Common myeloid progenitor, CD34-positive (primary cell): ENCODE measurements at places on chromosomes 6 and 20.

- DNase-seq = no peak
Observed at GRCh38 chr6:36169023-36170007, 27.2 kb upstream of the BRPF3 start.

DNA sequence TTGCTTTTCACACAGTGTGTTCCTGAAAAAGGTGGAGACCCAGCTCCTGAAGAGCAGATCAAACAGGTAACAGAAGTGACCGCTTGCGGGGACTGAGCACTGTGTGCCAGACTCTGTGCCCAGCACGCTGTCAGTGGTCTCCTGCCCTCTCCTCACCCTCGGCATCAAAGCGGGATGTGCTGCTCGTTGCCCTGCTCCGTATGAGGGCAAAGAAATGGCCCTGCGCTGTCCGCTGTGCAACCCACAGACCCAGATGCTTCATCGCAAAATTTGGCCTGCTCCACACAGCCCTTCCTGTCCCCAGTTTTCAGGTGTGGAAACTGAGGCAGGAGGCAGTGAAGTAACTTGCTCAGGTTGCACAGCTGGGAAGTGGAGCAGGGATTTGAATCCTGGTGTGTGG lies 13.7 kb downstream of the UQCC2 start:
- DNase-seq = no peak

- DNase-seq = no peak
Observed at GRCh38 chr6:157405986-157406385, 25.0 kb downstream of the ZDHHC14 start.

GRCh38 chr6:105495515-105495914 lies 92.6 kb upstream of the PREP start:
- DNase-seq = no peak

GRCh38 chr6:34529665-34530327 lies 26.3 kb downstream of the SPDEF start:
- DNase-seq = no peak

GRCh38 chr6:52992980-52993920 lies 1.8 kb downstream of the GSTA4 start:
- no peak for DNase-seq

DNA sequence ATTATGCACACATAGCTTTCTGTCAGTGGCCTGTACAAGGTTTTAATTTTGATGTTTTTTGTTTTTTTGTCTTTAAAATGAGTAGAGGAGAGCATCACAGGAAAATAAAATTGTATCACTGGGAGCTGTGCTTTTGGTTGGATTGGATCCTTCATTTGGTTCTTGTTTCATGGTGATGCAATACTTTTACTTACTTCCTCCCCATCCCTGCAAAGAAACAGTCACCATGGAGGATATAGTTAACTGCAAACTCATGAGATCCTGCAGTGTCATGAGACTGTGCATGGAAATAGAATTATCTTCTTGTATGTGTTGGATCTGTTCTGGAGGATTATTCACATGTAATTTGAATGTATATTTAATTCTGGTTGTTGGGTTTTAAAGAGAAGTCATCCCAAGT lies 122.3 kb downstream of the JARID2 start:
- no peak for DNase-seq

GRCh38 chr20:48774696-48775095 lies 53.1 kb downstream of the PREX1 start:
- no peak for DNase-seq

GRCh38 chr20:48689388-48689787 lies 138.4 kb downstream of the PREX1 start:
- DNase-seq = no peak

- no peak for DNase-seq
Observed at GRCh38 chr20:48266571-48266970, 481.3 kb upstream of the SULF2 start.

GRCh38 chr6:139990026-139990686 lies 615.7 kb upstream of the CITED2 start:
- no peak for DNase-seq

- DNase-seq = no peak
Observed at GRCh38 chr6:135594000-135594399, 96.5 kb upstream of the AHI1 start.

DNA sequence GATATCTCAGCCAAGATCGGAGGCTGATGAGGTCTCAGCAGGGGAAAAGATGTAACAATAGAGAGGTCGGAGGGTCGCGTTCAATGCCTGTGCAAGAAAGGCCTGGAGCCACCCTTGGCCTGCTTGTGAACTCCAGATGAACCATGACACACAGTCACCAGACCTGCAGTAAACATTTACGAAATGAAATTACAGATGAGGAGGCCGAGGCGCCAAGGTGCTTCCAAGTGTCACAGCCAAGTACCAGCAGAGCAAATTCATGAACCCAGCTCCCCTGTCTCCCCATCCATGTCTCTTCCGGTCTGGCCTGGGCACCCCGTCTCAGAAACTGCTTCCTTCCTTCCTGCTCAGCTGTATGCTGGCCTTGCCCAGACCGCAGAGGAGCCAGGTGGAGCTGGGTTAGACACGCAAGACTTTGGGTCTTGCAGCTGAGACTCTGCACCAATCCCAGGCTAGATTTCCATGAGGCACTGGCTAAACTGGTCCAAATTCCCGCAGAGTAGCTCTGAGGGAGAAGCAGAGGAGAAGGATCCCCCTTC lies 48.1 kb downstream of the CHMP4B start:
- peak; percentile 50 for DNase-seq

DNA sequence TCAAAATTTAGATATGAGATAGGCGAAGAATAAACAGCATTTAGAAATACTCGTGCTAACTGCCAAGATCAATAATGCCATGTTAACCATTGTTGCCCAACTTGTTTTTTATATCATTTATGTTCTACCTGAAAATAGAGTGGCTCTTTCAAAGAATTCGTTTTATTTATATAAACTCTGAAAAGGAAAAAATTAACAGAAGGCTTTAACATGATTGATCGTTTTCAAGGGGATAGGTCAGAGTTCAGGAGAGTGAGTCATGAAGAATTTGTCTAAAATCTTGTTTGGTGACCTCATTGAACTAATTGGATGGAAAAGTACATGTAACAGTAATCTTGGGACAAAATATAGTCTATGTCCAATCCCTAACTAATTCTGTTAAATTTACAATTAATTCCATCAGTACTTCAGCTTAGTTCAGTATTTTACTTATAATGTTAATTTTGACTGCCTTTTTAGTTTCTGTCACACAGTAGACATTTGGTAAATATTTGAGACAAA lies 11.1 kb upstream of the ELOVL2 start:
- DNase-seq = no peak

- no peak for DNase-seq
Observed at GRCh38 chr20:51796340-51796739, 6.0 kb downstream of the SALL4 start.

GRCh38 chr6:129475477-129476247 lies 234.3 kb downstream of the ARHGAP18 start:
- DNase-seq = no peak

DNA sequence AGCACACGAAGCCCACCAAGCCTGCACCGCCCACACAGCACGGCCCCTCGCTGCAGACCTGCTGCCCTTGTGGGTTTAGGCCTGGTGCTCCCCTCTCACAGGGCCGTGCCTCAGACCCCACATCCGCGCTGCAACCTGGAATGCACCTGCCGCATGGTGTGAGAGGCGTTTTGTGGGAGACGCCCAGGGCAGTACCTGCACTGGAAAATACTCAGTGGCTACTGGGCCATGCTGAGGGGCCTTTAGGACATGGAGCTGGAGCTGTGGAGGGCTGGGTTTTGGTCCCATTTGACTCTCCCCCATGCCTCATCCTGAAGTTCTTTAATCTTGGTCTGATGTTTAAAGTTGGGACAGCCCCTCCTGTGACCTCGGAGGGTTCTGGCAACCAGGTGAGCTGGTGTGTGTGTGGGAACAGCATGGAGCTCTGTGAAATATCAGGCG lies 116.3 kb downstream of the ERMARD start:
- no peak for DNase-seq

GRCh38 chr6:116386581-116387299 lies 16.0 kb downstream of the DSE start:
- peak; percentile 46 for DNase-seq

DNA sequence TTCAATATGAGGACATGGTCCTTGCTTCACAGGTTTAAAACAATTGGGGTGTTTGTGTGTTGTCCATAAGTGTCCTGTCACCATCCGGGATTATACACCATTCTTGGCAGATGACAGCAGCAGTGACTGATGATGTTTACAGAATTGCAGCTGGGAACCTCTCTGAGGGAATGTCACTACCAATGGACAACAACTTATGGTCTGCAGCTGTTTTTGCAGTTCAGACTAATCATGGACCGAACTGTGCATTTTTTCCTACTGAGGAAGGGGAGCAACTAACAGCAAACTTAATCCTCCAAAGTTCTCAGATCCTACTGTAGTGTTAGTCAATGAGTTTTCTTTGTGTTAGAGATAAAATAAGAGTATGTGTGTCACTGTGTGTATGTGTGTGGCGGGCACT lies 26.0 kb downstream of the FAM229B start:
- DNase-seq = no peak

GRCh38 chr6:30844118-30844535 lies 40.2 kb upstream of the DDR1 start:
- DNase-seq = no peak

DNA sequence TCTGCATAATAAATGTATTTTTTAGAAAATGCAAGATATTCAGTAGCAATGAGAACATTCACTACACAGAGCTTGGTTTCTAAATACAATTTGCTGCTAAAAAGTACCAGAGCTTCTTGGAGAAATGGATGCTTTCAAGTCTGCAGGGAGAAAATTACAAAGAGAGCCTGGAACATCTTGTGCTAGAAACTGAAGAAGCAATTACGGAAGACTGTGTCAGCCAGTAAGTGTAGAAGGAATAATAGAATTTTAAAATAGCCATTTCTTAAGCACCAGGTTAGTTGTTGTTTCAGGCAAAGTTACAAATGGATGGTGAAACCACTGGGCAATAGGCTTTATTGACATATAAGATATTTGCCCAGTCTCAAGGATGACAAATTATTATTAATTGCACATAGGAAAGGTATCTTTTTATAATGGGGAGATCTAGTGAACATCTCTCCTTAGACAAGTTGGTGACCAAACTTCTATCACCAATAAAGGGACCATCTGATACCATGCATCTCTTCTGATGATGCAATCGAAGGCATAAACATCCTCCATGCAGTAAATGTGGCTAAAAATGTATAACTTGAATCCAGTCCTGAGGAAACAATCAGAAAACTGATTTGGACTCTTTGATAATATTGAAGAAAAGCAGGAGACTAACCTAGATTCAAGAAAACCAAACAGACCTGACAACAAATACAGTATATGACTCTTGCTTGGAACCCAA lies 81.7 kb downstream of the ARHGAP18 start:
- no peak for DNase-seq

DNA sequence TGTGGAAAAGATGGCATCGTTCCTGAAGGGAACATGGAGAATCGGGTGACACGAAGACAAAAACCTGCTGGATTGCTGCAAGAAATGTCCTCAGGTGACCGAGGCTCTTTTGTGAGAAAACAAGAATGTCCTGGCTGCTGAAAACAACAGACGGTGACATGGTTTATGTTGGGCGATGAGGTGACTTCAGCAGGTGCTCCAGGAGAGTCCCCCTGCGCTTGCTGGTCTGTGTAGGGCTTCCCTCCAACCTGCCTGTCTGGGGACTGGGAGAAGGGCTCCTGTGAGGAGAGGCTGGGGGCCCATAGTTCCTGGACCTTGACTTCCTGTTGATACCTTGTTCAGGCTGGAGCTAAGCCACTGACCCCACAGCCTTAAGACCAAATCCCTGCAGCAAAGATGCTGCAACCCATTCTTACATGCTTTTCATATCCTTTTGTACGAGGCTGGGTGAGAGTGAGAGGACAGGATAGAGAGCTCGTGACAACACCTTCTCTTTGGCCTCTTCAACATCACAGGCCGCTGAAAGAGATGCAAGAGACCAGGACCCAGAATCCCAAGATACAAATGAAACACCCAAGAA lies 134.8 kb downstream of the CD83 start:
- no peak for DNase-seq

DNA sequence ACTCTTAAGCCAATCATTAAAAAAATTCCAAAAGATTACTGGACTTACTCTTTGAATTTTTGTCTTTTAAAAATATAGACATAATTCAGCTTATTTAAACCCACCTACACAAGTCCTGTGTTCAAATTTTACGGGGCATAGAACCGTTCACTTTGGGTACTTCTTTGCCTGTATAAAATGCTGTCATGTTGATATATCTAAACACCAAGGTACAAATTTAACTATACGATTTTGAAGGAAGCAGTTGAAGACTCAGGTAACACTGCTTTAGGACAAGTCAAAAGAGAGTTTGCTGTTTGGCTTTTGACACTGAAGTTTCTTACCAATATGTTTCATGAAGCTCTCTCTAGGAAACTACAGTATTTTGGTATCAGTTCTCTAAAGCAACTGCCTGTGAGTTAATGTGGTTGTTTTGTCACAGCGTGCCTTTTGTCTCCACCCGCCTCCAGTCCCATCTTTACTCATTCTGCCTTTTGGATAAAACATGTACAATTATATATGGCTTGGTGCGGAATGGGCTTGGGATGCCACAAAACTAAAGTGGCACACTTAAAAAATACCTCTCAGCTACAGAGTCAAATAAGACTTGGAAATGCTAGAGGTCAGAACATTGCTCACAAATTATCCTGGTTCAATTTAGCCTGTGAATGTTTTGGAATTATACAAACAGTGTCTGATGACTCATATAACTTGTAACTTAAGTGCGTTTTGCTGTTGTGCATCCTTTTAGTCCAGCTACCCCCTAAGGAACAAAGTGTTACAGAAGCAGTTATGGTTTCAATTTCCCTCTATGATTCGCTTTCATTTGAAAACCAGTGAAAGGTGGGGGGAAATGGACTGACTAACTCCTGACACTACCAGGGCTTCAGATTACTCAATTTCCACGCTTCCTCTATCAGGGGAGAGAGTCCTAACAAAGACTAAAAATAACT lies 38.7 kb downstream of the RGS17 start:
- DNase-seq = no peak

DNA sequence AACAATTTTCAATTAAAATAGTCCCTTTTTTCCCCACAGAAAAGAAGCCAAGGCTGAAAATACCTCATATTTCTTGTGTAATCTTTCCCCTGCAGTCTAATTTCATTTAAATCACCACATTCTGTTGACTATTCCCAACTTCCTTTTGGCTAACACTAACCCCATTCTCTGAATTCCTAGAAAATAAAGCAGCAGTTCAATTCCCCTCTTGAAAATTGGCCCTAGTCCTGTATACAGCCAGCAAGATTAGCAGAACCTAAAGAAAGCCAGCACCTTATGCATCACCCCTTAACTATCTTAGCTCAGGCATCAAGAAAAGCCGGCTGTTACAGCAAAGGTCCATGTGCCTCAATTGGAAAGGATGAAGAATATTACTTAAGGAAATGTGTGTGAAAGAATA lies 69.7 kb downstream of the MDN1 start:
- no peak for DNase-seq
